ENCODE measurements at places on chromosomes 2 and 18. TPM values are rescaled to one million over a fixed set of nuclear protein-coding genes. Genes with fewer than 3 reads are reported as not detected.

GRCh38 chr18:75545189-75545588 lies 117.7 kb upstream of the SMIM21 start:
- H3K36me3 ChIP-seq: no peaks in the 10 kb centered on the region
- no peak overlapping the region for H3K27ac ChIP-seq
- no peaks in the 10 kb centered on the region for H3K4me1 ChIP-seq
- no peaks in the 10 kb centered on the region for H3K27me3 ChIP-seq
- no peak for DNase-seq

Gene LCT
- not detected for total RNA-seq

Gene KHK
- total RNA-seq: 2.2 TPM

DNA sequence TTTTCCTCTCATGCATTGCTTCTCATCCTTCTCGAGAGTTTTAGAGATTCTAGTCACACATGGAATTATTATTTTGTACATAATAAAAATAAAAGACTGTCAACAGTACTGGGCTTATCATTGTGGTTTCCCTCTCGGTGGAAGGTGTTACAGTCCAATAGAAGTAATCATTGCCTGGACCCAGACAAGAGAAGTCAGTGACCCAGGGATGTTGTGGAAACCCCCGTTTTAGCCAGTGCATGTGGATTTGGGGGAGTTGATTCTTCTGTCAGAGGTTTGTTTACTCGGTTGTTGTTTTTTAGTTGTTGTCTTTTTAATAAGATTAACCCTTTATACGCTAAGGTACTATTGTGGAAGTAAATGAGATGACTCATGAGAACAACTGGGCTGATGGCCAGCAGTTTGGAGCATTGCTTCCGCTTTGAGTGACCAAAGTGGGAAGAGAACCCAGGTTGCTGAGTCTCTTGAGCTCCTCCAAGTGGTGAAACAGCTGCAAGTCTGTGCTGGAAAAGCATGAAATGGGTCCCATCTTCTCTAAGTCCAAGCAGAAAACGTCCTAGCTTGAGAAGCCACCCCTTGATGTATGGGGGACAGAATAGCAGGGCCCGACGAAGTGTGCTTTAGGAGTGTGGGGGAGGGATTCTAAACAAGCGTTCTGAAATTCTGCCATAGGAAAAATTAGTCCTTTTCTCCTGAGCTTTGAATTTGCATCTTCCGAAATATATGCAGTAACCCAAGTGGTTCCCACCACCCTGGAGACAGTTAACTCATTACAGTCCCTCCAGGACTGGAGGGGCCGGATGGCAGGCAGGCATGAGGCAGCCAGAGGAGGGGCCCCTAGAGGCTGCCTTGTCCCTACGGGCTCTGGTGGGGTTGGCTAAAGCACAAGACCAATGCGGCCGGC lies 61.8 kb upstream of the GPR45 start:
- H3K4me3 ChIP-seq: no peak overlapping the region
- no peak for DNase-seq
- H3K36me3 ChIP-seq: no peaks in the 10 kb centered on the region
- H3K27me3 ChIP-seq: no peaks in the 10 kb centered on the region

- DNase-seq: no peak
- H3K4me1 ChIP-seq: peaks cover 5% of the 10 kb centered on the region
- H3K27ac ChIP-seq: peak overlapping the region; percentile 99
- no peaks in the 10 kb centered on the region for H3K36me3 ChIP-seq
- peak overlapping the region; percentile 97 for H3K4me3 ChIP-seq
- no peaks in the 10 kb centered on the region for H3K27me3 ChIP-seq
Observed at GRCh38 chr2:97645112-97645694, 659 bp upstream of the COX5B start.

DNA sequence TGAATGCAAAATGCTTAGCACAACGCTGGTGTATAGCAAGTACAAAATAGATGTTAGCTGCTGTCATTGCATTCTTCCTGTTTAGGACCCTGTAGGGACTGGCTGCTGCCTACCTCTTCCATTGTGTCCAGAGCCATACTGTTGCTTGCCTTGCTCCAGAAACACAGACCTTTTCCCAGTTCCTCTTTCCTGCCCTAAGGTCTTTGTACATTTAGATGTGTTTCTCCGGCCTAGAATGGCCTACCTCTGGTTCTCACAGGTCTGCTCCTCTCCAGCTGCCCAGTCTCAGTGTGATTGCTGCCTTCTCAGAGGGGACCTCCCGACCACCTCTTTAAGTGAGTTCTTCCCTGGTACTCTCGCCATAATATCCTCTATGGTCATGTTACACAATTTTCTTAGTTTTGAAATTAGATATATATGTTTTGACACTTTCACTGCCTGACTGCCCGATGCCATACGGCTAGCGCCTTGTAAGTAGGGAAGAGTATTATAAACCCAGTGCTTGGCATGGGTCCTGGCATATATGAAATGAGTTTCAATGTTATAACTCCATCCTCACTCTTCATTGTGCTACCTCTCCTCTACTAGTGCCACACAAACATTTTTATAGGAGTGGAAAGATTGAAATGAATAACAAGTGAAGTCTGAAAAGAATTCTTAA lies 48.3 kb downstream of the RFTN2 start:
- H3K27ac ChIP-seq: peak overlapping the region; percentile 40
- H3K27me3 ChIP-seq: no peaks in the 10 kb centered on the region
- no peak overlapping the region for H3K4me3 ChIP-seq
- no peaks in the 10 kb centered on the region for H3K36me3 ChIP-seq

DNA sequence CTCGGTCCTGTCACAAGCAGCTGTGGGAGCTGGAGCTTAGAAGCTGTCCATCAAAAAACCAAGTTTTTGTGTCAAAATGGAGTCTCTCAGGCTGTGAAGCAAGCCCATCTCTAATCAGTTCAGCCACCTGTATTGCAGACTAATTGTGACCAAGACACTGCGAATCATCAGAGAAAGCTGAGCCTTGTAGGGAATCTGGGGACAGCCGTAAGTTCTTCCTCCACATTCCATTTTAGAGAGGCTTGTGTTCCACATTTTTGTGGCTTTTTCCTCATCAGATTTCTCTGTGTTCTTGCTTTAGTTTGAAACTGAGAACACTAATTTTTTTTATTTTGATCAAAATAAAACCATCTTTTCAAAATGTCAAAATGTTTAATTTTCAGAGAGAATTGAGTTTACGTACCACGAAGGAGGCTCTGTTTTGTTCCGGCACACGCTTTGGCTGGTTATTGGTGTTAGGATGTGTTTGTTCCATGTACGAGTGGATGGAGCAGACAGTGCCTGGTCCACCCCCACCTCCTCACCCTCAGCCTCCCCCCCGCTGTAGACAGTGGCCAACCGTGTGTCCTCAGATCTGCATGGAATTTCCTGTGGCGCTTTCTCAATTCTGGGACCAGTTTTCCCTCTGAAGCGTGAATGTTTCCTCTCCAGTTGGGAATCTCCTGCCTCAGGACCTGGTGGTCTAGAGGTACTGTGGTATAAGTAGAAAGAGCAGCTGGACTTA lies 140.8 kb downstream of the AGAP1 start:
- H3K4me1 ChIP-seq: no peaks in the 10 kb centered on the region
- H3K27me3 ChIP-seq: no peaks in the 10 kb centered on the region
- no peak overlapping the region for H3K4me3 ChIP-seq

Gene ABCG5
- not detected for total RNA-seq
